ENCODE measurements at places on chromosomes 12 and 14.

DNA sequence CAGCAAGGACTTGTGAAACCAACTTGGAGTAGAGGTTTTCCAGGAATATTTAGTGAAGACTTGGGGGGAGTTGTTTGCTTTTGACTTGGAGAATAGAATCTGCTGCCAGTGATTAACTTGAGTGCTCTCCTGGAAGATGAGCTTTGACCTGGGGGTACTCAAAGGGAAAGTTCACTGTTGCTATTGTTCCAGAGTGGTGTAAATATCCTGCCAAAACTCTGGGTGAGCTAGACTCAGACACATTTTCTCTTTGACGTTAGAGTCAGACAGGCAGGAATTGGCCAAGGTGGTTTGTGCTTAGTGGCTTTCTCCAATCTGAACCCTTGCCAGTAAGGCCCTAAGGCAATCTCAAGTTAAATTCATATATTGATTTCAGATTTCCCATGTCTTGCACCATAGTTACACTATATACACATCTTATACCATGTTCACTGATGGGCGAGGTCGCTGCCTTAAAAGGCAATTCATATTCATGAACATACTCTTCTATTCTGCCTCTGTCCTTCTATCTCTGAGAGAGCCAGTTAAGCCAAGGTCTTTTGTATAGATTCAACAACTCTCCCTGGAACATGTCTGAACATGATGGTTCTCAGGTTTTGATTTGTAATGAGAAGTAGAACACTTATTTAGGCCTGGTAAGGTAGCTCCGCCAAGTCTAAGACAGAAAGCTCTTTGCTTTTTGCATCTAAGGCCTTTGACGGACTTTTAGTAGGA, 204.6 kb upstream of the SLC38A2 start:
- no peak for DNase-seq

- DNase-seq = no peak
Measured at GRCh38 chr14:102043251-102044025, 43.4 kb downstream of the HSP90AA1 start.

- no peak for DNase-seq
Measured at GRCh38 chr14:35134329-35135123, 12.2 kb downstream of the PRORP start.

- DNase-seq = no peak
Measured at GRCh38 chr12:92300777-92301176, 155.1 kb upstream of the BTG1 start.

DNA sequence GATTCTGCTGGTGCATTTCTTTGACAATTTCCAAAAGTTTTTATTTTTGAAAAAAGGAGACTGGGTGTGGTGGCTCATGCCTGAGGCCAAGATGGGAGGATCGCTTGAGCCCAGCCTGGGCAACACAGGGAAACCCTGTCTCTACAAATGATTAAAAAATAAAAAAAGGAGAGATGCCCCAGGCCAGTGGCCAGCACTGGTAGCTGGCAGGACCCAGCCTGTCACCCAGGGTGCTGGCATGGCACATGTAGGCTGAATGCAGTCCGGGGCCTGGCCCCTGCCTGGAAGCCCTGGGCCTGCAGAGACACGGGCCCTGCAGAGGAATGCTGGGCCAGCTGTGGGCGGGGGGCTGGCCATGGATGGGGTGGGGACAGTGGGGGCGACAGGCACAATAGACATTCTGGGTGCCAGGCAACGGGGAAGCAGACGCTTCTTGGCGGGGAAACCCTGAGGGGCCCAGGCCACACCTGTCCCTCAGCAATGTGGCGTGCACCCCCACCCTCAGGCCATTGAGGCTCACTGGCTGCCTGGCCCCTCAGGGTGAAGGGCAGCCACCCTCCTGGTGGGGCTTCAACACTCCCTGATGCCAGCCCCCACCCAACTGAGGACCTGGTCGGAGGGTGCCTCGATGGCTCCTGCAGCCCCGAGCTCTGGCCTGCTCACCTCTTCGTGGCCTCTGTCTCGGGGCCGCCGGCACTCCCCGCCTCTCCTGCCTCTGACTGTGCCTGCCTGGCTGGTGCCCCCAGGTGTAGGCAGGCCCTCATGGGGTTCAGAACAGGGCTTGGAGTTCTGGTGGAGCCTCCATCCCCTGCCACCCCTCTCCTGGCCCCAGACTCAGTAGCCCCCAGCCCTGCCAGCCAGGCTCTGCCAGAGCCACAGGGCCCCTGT, 12.1 kb downstream of the TRMT61A start:
- no peak for DNase-seq

DNA sequence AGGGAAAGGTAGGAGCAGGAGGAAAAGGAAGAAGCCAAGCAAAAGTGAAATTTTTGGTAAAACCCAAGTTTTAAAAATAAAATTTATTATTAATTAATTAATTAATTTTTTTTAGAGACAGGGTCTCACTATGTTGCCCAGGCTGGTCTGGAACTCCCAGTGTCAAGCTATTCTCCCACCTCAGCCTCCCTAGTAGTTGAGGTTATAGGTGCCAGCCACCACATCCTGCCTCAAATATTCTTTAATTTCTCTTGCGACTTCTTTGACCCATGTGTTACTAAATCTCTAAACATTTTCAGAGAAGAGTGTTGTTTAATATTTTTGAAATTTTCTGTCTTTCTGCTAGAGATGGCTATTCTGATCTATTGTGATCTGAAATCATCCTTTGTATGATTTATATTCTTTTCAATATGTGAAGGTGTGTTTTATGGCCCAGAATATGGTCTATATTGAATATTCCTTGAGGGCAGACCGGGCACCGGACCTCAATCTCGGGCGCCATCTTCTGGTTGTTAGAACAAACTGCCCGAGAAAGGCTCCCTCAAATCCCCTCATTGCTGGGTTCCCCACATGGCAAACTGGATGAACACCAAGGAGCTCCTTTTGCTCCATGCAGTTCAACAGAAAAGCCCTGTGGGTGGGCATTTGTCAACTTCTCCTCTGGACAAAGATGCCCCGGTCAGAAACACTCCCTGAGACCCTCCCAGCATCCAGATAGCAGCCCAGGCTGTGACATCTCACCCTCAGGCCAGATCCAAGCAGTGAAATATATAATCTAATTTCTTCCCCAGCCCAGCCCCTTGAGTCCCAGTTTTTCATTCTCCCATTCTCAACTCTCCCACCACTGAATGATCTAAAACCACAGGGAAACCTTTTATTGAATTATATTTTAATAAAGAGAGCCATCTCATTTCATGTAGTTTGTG, 110.5 kb downstream of the ASCL4 start:
- peak; percentile 53 for DNase-seq

DNA sequence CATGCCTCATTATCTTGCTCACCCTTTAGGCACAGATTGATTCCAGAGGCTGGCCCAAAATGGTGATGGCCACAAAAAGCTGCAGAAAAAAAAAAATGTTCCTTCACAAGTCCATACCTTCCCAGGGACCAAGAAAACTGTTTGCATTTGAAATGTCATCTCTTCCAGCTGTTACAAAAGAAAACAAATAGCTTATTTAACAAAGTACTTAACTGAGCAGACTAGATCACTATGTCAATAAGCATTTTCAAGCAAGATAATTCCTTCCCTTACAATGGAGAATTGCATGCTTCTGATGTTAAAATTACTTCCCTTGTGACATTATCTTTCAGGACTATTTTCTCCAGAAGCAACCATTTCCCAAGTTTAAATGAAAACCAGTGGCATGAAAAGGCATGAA, 377.9 kb upstream of the KITLG start:
- no peak for DNase-seq

GRCh38 chr12:1836854-1837421, 16.6 kb downstream of the LRTM2 start:
- no peak for DNase-seq

GRCh38 chr12:122848471-122849351, 13.5 kb downstream of the HIP1R start:
- DNase-seq = no peak

DNA sequence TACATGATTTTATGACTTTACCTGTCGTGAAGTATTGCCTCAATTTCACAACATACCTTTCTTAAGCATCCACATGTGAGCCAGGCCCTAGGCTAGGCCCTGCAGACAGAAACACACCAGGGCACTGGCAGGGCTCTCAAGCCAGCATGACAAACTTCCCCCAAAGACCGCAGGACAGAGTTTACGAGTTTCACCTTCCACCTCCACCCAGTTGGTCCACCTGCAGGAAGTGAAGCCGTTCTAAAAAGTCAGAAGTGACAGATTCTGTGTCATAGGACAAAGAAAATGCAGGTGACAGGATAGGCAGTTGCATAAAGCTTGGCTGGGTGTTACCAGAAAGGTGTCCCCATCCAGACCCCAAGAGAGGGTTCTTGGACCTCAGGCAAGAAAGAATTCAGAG, 382.3 kb downstream of the PCNX1 start:
- DNase-seq = no peak

- no peak for DNase-seq
Measured at GRCh38 chr12:91423693-91424050, 241.1 kb upstream of the DCN start.

- DNase-seq = no peak
Measured at GRCh38 chr12:102535306-102535705, 54.9 kb upstream of the IGF1 start.

DNA sequence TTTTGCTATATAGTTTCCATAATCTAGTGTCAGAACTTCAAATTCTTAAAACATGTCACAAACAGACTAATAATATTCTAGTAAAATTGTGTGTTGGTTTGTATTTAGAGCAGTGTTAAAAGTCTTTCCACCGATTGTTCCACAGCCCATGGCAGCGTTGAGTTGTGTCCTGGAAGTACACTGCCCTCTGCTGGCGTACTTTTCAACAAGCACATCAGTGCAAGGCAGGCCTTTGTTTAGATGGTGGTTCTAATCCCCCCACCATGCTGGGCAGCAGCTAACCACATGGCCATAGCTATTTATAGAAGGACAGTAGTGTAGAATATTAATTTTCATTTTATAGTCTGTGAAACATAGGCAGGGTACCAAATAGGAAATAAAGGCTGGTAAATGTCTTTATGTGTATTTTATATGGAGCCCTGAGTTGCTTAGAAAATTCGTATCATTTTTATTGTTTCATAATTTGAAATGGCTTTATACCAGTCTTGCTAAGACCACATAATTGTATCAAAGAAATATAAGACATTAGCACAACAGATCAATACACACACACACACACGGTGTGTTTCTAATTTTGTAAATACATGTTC, 235.4 kb downstream of the SEC23A start:
- DNase-seq = peak; percentile 82

- DNase-seq = no peak
Measured at GRCh38 chr12:26279091-26279490, 83.7 kb downstream of the SSPN start.

- DNase-seq = no peak
Measured at GRCh38 chr12:102390068-102390467, 90.3 kb downstream of the IGF1 start.

DNA sequence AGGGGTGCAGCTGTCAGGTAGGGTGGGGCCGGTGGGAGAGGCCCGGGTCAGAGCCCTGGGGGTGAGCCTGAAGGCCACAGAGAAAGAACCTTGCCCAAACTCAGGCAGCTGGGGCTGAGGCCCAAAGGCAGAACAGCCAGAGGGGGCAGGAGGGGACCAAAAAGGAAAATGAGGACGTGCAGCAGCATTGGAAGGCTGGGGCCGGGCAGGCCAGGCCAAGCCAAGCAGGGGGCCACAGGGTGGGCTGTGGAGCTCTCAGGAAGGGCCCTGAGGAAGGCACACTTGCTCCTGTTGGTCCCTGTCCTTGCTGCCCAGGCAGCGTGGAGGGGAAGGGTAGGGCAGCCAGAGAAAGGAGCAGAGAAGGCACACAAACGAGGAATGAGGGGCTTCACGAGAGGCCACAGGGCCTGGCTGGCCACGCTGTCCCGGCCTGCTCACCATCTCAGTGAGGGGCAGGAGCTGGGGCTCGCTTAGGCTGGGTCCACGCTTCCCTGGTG, 10.5 kb downstream of the MMP14 start:
- DNase-seq = no peak

GRCh38 chr12:6827437-6827911, 733 bp upstream of the P3H3 start:
- peak; percentile 86 for DNase-seq

DNA sequence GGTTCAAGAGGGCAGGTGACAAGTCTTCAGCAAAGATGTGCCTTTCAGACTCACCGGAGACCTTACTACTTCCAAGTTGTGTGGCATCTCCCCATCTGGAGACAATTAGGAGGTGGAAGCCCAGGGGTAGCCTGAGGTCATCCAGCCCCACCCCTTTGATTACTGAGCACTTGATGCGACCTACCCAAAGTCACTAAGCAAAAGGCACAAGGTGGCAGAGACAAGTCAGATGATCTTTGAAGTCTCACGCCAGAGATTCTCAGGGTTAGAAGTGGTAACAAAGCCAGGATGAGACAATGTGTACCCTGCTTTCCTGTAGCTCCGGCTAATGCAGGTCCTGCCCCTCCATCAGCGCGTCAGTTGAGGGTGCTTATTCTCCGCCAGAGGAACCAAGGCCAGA, 1.4 kb upstream of the FOXN3 start:
- DNase-seq = no peak
